ENCODE measurements at places on chromosomes 1 and 21. TPM values are rescaled to one million over a fixed set of nuclear protein-coding genes. Genes with fewer than 3 reads are reported as not detected.

- peak; percentile 30 for DNase-seq
Measured at GRCh38 chr1:5858844-5859407, 133.3 kb downstream of the NPHP4 start.

DNA sequence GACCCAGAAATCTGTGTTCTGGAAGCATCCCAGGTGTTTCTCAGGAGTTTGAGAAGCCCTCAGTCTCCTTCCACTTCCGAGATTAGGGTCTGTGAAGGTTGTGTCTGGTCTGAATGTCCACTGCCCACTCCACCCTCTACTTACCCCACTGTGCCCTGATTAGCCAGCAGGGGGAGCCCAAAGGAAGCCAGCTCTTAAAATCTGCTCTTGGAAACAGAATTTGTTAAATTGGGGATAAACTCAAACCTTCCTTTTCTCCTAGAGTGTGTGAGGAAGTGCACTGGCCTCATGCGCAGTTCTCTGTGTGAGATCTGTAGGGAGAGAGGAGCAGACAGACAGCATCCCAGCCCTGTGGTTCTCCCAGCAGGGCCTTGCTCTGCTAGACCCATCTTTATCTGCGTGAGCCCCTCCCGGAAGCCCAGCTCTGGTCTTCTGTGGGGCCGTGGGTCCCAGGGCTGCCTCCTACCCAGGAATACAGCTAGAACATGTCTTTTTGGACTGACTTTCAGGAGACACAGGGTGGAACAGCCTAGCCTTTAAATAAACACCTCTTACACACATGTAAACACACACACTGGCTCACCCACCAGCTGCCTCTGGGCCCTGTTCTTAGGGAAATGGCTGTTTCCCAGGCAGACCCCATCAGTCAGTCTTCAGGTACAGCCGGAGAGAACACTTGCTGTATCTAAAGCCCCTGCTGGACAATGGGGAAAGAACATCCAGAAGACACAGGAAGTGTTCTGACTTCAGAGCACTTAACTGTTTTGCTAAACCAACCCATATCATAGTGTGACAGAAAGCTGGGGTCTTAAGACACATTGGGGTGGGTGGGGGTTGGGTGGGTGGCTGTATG lies 52.2 kb downstream of the SMYD2 start:
- peak; percentile 65 for DNase-seq

- DNase-seq: no peak
Measured at GRCh38 chr1:205782627-205783432, 7.5 kb upstream of the RAB29 start.

- no peak for DNase-seq
Measured at GRCh38 chr1:46188295-46189030, 9.8 kb downstream of the POMGNT1 start.

Gene MYBPH
- not detected for total RNA-seq

Gene KRTAP13-2
- total RNA-seq: not detected

DNA sequence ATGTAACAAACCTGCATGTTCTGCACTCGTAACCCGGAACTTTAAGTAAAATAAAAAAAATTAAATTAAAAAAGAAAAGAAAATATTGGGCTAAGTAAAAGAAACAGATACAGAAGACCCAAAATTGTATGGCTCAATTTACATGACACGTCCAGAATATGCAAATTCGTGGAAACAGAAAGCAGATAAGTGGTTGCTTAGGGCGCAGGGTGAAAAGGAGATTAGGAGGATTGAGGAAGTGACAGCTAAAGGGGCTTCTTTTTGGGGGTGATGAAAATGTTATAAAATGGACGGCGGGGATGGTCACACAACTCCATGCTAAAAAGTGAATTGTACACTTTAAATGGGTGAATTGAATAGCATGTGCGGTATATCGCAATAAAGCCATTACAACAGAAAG lies 27.4 kb upstream of the ZBTB21 start:
- DNase-seq: no peak

- no peak for DNase-seq
Measured at GRCh38 chr1:61237659-61238358, 155.4 kb downstream of the NFIA start.

GRCh38 chr1:61955261-61955660 lies 213.0 kb downstream of the PATJ start:
- no peak for DNase-seq

- DNase-seq: no peak
Measured at GRCh38 chr1:213268221-213268620, 217.2 kb downstream of the RPS6KC1 start.

Gene C4BPA
- 0.39 TPM for total RNA-seq

DNA sequence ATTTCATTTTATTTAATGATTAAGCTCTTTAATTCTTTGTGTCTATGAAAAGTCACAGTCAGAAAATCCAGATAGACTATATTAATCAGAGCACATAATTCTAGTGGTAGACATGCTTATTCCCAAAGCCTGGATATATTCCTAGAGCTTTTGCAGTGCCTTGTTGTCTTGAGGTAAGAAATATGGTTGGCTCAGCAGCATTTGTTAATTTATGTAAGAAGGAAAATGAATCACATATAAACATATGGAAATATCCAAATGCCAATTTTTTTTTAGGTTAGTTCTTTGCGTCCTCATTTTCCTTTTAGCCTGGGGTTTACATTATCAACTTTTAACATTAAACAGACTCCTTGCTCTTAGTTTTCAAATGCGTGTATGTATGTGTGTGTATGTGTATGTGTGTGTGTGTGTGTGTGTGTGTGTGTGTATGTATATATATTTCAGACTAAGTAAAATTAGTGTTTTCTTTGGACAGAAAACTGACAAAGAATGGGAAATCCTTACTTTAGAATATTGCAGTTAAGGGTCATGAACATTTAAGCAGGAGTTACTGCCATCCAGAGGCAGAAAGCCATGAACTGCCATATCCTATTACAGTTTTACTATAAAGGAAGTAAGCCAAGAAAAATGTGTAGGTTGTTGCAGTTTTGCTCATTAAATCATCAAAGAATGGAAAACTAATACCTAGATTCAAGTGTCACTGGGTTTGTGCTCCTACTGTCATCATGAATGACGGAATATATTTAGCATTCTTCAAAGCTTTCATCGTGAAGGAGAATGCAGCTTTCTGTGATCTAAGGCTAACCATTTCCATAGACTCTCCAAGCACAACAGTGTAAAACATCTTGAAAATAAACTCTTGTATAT lies 477.1 kb upstream of the NR5A2 start:
- DNase-seq: no peak

DNA sequence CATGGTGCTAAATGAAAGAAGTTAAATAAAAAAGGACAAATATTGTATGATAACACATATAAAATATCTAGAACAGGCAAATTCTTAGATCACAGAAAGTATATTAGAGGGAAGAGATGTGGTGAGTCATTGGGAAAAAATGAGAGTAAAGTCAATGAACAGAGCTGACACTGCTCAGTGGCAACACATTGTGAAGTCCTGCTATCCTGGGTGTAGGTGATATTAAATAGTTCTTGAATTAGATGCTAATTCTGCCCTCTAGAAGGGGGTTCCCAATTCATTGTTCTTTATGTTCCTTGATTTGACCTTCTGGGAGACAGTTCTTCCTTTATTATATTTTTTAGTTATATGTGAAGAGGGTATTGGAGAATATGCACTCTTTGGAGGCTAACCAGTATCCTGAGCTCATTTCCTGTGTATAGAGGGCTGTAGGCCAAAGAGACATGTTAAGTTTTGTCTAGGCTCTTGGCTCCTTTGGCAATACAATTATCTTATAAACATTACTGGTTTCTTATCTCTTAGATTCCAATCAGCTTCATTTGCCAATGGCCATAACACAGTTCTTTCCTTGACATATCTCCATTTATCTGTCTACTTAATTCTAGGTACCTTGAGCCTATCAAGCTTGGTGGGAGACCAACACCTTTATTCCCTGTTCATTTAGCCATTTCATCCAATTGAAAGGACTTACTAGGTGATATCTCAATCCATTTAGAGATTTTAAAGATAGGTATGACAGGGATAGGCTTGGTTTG lies 6.6 kb upstream of the SLC35A3 start:
- no peak for DNase-seq

GRCh38 chr1:220430059-220430458 lies 97.9 kb upstream of the MARK1 start:
- DNase-seq: peak; percentile 16

DNA sequence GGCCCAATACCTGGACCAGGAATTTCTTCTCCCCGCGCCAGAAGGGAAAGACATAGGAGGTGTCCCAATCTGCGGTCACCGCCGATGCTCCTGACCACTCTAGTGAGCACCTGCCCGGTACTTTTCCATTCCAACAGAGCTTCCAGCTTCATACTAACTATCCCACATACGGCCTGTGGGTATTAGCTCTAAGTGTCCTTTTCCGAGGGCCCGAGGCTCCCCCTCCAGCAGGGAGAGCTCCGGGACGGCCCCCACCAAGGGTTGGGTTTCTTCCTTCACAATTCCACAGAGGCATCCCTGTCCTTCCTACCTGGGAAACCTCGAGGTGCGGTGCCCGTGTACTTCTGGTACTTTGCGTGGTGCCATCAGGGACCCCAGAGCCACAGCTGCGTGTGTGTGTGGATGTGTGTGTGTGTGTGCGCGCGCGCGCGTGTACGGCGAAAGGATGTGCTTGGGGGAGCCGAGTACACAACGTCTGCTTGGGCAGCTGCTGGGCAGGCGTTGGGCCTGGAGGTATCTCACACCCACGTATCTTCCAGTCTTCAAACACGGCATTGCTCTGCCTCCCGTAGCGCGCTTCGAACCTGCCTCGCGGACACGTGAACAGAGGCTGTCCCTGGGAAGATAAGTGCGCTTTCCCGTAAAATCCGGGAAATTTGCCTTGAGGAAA lies 2.4 kb upstream of the SIM2 start:
- DNase-seq: no peak

DNA sequence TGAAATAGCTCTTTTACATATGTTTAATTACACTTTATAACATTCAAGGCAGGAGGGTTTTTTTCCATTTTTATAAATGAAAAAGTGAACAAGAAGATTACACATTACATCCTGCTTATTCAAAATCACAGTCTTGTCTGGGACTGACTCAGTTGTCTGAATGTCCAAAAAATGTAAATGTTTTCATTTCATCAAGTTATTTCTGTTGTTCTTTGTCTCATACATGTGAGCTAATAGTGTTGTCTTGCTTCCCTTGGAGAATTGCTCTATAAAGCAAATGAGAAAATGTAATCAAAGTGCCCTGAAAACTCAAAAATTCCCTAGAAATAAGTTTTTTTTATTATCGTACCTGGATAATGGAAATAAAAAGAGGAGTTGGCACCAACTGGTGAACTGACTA lies 242.9 kb downstream of the GRIK1 start:
- DNase-seq: no peak

Gene KRTAP10-3
- not detected for total RNA-seq

- no peak for DNase-seq
Measured at GRCh38 chr1:101025283-101025656, 314 bp downstream of the DPH5 start.

DNA sequence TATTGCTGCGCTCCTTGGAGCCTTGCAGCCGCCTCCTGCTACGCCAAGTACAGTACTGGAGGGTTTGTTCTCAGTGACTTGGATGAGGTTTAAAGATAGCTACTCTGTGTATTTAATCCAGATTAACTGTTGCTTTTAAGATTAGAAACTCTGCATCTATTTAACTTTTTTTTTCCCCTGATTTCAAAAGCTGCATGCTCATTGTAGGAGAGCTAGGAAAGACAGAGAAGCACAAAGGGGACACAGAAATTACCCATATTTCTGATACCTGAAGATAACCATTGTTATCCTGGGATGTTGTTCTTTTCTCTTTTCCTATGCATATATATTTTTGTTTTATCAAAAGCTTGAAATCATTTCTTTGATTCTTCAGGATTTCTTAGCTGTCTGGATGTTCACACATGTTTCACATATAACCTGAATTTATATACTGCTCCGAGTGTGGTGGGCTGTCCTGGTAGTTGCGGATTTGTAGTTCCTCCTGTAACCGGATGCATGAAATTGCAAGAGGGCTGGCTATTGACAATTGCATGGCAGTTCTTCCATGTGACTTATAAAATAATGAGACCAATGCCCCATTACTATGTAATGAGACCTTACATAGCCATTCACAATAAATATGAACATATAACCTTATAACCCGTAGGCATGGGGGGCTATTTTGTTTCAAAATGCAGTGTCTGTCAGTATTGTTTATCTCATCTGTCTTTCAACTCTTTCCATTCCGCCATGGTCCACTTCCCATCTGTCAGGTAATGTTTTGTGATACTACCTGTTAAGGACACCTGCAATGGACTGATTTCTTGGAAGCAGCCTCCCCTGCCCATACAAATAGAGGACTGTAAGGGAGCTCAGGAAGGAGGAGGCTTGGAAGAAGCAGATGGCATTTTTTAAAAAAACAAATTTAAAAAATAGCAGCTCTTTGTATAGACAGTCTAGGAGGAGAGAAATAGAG lies 1.4 kb downstream of the RAVER2 start:
- DNase-seq: no peak

Gene GPBP1L1
- total RNA-seq: 123 TPM

DNA sequence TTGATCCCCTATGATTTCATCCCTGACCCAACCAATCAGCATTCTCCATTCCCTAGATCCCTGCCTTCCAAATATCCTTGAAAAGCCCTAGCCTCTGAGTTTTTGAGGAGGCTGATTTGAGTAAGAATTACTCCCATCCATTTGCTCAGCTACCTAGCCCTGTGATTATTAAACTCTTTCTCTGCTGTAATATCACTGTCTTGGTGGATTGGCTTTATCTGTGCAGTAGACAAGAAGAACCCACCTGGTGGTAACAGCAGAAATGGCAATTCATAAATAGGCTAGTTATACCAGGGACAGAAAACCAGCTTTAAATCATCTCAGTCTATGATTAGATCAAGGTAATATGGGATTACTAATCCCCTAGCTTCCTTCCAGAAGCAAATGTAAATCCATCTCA lies 13.0 kb downstream of the IL20 start:
- DNase-seq: no peak
